Neural progenitor cell (in vitro differentiated cells): ENCODE measurements at places on chromosomes 13 and 19.

DNA sequence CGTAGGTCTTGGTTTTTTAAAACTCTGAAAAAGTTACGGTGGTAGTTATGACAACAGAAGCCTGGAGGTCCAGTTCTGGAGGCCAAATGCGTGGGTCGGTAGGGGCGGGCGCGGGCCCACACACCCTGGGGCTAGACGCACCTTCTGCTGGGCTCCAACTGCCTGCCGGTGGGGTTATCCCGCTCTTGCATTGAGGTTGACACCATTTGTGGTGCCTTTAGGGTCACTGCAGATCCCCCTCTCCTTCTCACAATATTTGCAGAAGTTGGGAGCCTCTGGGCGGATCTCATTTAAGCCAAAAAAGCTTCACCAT lies 81.6 kb downstream of the CHST8 start:
- no peak for DNase-seq

GRCh38 chr13:76687467-76687866 lies 198.7 kb downstream of the KCTD12 start:
- no peak for DNase-seq

GRCh38 chr19:29665826-29666577 lies 741 bp downstream of the PLEKHF1 start:
- DNase-seq, result peak; percentile 62

- DNase-seq, result no peak
Measured at GRCh38 chr19:46607448-46607841, 6.3 kb downstream of the CALM3 start.

- no peak for DNase-seq
Measured at GRCh38 chr13:95406176-95406575, 104.9 kb upstream of the ABCC4 start.

GRCh38 chr19:4352701-4353121 lies 9.3 kb downstream of the MPND start:
- DNase-seq, result peak; percentile 84

GRCh38 chr19:29875931-29876330 lies 64.1 kb downstream of the CCNE1 start:
- DNase-seq, result no peak

GRCh38 chr19:51101171-51101865 lies 6.9 kb downstream of the CTU1 start:
- no peak for DNase-seq

GRCh38 chr19:33620611-33621010 lies 1.1 kb upstream of the CHST8 start:
- DNase-seq, result no peak

DNA sequence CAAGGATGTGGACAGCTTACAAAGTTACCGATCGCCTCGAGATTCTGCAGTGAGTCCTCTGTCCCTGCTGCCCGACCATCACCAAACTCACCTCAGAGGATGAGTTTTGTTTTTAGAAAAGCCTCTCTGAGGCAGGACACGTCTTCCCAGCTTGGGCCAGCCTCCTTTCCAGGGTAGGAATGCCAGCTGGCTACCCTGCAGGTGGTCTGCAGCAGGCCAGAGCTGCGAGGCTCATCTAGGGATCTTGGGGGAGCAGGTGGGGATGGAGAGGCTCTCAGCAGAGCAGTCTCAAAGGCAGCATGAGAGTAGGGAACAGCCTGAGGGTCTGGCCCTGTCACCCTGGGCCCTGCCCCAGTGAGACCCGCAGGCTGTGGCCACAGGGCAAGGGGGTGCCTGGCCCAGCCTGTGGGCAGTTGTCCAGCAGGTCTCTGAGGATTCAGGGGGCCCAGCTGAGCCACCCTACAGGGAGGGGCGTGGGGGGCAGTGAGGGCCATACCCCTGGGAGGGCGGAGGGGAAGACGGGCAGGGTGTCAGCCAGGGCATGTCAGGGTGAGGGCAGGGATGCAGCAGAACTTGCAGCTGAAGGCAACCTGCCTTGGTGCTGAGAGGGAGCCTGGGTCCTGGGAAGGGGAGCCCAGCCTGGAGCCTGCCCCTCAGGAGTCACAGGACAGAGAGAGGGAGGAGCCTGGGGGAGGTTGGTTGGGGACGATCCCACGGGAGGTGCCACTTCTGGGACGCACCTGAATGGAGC lies 57.3 kb upstream of the TPM4 start:
- DNase-seq, result no peak

DNA sequence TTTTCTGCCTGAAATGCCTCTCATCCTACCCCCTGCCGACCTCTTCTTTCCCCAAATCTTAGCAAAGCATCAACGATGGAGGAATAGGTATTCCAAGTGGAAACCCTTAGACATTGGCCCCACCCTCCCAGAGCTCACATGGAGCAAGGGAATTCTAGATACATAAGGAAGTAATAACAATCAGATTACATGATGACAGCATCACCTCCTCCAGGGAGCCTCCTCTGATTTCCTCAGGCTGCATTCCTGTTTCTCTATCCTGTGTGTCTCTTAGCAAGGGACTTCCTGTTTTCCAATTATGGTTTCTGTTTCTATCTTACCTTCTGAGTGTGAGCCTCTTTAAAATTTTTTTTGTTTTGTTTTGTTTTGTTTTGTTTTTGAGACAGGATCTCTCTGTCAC lies 246.6 kb downstream of the TSHZ3 start:
- DNase-seq, result no peak

DNA sequence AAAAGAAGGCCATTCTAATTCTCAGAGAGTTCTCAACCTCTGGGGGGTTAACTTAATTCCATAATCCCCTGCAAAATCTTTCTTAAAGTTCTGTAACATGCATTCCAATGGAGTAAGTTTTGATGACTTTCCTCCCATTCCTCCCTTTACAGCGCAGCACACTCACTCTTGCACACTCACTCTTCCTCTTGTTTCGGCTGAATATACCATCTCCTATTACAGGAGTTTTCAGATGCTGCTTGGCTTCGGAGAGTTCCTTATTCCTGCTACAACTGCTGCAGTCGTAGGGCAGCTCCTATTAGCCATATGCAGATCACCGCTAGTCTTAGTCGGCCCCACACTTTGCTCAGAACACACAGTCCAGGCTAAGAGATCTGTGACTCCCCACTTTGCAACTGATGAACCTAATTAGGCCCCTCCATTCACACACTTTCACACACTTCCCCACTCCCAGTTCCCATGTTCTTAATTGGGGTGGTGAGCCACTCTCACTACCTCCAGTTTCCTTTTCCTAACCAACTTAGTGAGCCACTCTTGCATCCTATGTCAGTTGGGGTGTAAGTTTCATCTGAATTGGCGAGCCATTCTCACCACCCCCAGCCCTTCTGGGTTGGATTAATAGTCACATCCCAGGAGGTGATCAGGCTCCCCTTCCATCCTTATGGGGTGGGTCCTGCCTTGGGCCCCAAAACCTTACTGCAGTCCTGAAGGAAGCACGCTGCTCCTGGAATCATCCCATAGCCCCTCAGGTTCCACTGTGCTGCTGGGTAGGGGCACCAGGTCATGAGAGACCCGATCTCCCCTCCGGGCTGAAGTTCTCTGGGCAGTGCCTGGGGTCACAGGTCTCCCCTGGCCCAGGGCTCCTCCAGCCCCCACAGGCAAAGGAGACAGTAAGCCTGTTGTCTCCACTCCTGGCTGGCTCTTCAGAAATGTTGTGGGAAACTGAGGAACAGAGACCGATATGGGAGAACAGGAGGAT lies 53.9 kb downstream of the OR10H4 start:
- no peak for DNase-seq

DNA sequence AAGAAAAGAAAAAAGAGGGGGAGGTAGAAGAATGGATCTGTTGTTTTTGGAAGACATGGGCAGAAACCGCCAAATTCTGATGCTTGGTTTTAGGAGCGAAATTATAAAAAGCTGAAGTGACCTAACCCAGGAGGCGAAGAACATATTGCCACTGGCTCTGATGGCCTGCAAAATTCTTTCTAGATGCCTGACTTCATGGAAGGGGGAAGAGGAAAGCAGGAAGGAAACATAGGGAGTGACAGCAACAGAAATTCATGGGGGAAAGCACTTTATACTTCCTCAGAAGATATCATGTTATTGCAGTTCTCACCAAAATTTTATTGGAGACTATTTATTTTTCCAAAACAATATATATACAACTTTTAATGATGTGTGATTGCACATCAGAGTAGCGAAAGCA lies 213.5 kb downstream of the DLEU7 start:
- no peak for DNase-seq

DNA sequence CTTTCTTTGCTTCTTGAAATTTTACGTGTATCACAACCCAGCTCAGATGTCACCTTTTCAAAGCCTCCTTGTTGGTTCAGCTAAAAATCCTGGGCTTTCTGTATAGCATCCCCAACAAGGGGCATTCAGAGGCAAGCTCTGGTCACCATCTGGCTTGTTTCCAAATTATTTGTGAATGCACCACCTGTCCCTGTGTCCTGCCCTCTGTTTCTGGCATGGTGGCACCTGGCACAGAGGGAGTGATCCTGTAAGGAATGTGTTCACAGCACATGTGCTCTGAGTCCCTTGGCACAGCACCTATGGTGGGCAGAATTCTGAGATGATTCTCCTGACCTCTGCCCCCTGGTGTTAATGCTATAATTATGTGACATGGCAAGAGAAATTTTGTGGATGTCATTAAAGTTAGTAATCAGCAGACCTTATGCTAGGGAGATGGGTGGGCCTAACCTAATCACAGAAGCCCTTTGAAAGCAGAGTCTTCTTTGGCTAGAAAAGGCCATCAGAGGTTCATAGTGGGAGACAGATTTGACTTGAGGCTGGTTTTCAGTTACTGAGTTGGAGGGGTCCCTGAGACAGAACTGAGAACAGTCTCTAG lies 76.3 kb downstream of the ZNF429 start:
- DNase-seq, result no peak

DNA sequence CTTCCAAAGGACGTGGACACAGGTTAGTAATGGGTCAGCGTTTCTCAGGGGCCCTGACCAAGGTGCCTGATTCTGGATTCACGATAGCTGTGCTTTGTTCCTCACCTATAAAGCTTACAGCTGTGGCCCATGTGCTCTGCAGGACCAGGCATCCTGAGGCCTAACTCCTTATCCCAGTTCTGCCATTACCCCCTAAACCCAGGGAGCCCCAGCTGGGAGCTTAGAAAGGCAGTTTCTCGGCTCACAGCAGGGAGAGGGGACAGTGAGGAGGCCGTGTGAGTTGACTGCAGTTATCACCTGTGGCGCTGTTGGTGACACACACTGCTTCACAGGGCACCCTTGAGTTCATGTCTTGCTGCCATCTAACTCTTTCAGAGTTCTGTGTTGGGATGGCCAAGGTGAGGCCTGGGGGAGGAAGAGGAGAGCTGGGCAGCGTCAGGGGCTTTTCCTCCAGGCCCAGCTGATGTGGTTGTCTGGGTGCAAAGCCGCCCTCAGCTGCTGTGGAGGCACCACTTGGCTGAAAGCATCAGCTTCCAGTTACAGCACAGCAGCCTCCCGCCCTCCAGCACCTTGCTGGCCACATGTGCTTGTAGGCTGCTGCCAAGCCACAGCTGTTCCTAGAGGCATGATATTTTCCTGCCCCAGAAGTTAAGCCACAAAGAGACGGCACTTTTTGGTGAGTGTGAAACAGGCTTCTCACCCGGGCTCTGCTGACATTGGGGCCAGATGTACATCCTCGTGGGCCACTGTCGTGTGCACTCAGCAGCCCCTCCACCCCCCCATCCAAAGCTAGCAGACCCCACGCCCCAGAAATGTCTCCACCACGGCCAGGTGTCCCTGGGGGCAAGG lies 99.6 kb upstream of the MCF2L start:
- DNase-seq, result no peak

DNA sequence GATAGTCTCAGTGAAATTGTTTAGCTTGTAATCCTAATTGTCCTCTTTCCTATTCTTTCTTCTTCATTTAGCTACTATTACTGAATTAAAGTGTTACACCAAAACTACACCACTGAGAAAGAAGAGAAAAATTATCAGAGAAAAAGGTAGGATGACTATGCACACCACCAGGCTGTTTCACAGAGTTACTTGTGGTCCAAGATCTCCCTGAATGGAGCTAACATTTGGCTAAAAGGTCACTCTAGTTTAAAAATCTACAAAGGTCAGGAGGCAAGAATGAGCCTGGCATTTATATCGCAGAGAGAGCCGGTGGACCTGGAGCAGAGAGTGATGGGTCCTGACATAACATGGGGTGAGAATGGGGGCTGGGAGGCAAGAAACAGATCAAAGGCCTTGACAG lies 37.0 kb upstream of the EEF1AKMT1 start:
- no peak for DNase-seq

DNA sequence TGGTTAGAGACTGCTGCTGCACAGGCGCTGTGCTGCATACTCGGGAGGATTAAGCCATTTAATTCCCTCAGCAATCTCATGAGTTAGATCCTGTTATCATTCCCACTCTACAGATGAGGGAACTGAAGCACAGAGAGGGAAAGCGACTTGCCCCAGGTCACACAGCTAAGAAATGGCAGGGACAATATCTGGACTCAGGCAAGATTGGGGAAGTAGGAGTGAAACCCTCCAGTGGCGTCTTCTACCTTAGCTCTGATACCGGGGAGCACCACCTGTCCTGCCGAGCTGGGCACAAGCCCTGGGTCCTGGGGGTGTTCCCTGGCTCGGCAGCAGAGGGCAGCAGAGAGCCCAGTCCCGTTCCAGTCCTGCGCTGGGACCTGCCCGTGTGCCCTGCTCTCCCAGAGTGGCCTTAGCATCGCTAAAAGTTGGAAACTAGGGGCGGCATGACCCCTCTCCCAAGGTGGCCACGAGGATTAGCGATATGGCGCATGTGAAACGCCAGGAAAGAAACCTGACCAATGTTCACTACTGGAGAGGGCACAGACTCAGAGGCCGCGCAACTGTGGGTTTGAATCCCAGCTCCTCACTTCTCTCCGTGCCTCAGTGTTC lies 20.5 kb downstream of the CYTH2 start:
- DNase-seq, result peak; percentile 85

DNA sequence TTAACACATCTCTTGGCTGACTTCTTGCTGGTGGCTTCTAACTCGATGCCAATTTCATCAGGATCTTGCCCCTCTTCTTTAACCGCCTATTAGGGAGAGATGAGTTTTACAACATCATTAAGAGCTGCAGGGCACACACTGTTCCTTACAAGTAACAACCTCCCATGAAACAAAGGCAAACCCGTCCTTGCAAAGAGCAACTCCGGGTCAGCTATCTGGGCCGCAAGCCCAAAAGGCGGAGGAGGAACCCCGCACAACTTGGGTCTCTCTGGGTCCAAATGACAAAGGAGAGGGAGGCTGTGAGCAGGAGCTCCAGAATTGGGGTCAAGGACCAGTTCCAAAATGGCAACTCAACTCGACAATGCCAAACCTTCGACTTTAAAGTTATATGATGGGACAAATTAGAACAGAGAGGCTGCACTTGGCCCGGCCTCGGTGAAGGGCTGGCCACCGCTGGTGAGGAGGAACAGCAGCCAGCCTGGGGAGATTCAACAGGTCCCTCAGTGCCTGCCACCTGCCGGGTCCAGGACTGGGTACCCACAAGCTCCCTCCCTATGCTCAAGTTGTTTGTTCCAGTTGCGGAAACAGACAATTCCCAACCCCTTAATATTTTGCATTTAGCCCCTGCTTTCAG lies 1.1 kb downstream of the SAFB2 start:
- no peak for DNase-seq
